ENCODE measurements at places on chromosomes 3 and 15. TPM values are rescaled to one million over a fixed set of nuclear protein-coding genes. Genes with fewer than 3 reads are reported as not detected.

- no peaks in the 10 kb centered on the region for H3K4me1 ChIP-seq
- H3K4me3 ChIP-seq, result no peak overlapping the region
- no peak for DNase-seq
- H3K36me3 ChIP-seq, result peaks cover 10% of the 10 kb centered on the region
Observed at GRCh38 chr15:25771338-25771706, 91.8 kb downstream of the ATP10A start.

Gene DGKG
- not detected for total RNA-seq

GRCh38 chr3:166223120-166223519, 385.9 kb upstream of the BCHE start:
- no peaks in the 10 kb centered on the region for H3K27me3 ChIP-seq
- no peak for DNase-seq
- no peaks in the 10 kb centered on the region for H3K36me3 ChIP-seq
- H3K27ac ChIP-seq, result no peak overlapping the region

Gene GOLGA8K
- total RNA-seq, result 0.19 TPM

Gene KNL1
- 1.7 TPM for total RNA-seq

DNA sequence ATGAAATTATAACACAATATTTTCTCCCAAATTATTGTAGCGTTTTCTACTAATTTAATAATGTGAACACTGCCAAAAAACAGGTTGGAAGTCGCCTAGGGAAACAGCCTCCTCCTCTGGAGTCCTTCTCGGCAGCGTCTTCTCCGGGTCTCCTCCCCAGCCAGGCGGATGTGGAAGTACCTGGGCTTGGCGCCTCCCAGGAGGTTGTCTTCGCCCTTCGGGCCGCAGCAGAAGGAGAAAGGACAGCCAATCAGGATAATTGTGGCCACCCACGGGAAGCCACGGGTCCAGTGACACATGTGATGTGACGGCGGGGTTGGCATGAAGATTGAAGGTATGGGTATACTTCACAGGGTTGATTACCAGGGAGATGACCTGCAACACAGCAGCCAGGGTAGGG, 491.2 kb downstream of the PYDC2 start:
- H3K27me3 ChIP-seq, result no peaks in the 10 kb centered on the region
- H3K27ac ChIP-seq, result no peak overlapping the region
- no peak overlapping the region for H3K4me3 ChIP-seq
- H3K36me3 ChIP-seq, result no peaks in the 10 kb centered on the region
- DNase-seq, result no peak

DNA sequence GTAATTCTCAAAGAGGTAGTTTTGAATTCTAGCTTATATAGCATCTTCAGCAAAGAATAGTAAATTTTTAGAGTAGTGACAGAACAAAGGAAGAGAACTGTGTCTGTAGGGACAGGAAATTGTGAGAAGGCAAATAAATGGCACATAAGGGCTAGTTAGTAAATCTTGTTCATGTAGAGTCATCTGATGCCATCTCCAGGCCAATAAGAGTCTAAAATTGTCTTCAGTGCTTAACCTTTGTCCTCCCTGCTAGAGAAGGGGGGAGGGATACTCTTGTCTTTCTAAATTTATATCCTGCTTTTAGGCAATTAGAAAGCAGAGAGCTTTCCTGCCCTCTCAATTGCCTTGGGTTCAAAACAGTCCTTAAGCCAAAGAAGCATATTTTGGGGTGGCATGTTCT, 87.0 kb upstream of the DNAJC19 start:
- H3K4me3 ChIP-seq, result no peak overlapping the region
- no peaks in the 10 kb centered on the region for H3K4me1 ChIP-seq
- H3K27me3 ChIP-seq, result no peaks in the 10 kb centered on the region

- no peaks in the 10 kb centered on the region for H3K4me1 ChIP-seq
- no peaks in the 10 kb centered on the region for H3K27me3 ChIP-seq
- no peak for DNase-seq
Observed at GRCh38 chr3:180278583-180279188, 241.9 kb upstream of the PEX5L start.

Gene SLC7A14
- not detected for total RNA-seq

DNA sequence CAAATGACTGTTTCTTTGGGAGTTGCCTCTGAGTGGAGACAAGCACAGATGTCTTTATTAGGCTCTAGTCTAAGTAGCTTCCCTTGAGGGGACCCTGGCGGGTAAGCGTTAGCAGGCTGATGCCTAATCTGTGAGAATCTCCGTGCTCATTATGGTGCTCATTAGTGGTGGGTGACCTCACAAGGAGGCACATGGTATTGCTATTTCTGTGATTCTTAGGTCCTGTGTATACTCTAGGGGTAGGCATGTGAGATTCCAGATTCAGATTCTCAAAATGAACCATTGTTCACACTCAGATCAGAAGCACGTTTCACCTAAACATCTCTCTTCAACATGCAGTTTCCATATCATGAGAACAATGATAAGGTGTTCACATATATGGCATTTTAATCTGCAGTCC, 809.7 kb downstream of the NR2F2 start:
- no peaks in the 10 kb centered on the region for H3K4me1 ChIP-seq
- no peak for DNase-seq
- no peaks in the 10 kb centered on the region for H3K36me3 ChIP-seq
- H3K27ac ChIP-seq, result no peak overlapping the region
- no peaks in the 10 kb centered on the region for H3K27me3 ChIP-seq

DNA sequence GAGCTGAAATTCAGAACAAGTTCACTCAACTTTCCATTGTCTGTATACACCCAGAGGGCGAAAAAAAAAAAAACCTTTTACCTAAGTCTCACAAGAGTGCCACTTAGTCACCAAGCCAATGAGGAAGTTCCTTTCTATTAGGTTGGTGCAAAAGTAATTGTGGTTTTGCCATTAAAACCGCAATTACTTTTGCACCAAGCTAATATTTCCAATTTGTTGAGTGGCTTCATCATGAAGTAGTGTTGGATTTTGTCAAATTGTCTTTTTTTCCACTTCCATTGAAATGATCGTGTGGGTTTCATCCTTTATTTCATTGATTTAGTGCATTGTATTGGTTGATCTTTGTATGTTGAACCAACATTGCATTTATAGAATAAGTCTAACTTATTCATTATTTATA, 253.9 kb downstream of the ZIC4 start:
- H3K27ac ChIP-seq, result no peak overlapping the region
- H3K4me1 ChIP-seq, result no peaks in the 10 kb centered on the region
- no peak overlapping the region for H3K4me3 ChIP-seq

- no peaks in the 10 kb centered on the region for H3K27me3 ChIP-seq
- DNase-seq, result no peak
- H3K27ac ChIP-seq, result no peak overlapping the region
- H3K4me3 ChIP-seq, result no peak overlapping the region
Observed at GRCh38 chr3:14393440-14394106, 8.8 kb upstream of the SLC6A6 start.

Gene MAGI1
- total RNA-seq, result 0.23 TPM

Gene CPLX3
- not detected for total RNA-seq

GRCh38 chr3:42702066-42702951, at the start of gene HHATL:
Gene HHATL, minus strand, starts transcription at chr3:42702798. Its CDS starts 1,972 bp downstream, at chr3:42700826.
- H3K27ac ChIP-seq, result no peak within 1 kb of the TSS
- no peaks in the 10 kb centered on the region for H3K4me1 ChIP-seq
- DNase-seq, result no peak
- no peak within 1 kb of the TSS for H3K4me3 ChIP-seq

Gene PLA2G4D
- not detected for total RNA-seq

Gene MRAS
- 0.40 TPM for total RNA-seq

GRCh38 chr3:42519568-42519962, 17.1 kb downstream of the VIPR1 start:
- no peak overlapping the region for H3K4me3 ChIP-seq
- H3K4me1 ChIP-seq, result peaks cover 39% of the 10 kb centered on the region
- no peaks in the 10 kb centered on the region for H3K27me3 ChIP-seq
- DNase-seq, result no peak

DNA sequence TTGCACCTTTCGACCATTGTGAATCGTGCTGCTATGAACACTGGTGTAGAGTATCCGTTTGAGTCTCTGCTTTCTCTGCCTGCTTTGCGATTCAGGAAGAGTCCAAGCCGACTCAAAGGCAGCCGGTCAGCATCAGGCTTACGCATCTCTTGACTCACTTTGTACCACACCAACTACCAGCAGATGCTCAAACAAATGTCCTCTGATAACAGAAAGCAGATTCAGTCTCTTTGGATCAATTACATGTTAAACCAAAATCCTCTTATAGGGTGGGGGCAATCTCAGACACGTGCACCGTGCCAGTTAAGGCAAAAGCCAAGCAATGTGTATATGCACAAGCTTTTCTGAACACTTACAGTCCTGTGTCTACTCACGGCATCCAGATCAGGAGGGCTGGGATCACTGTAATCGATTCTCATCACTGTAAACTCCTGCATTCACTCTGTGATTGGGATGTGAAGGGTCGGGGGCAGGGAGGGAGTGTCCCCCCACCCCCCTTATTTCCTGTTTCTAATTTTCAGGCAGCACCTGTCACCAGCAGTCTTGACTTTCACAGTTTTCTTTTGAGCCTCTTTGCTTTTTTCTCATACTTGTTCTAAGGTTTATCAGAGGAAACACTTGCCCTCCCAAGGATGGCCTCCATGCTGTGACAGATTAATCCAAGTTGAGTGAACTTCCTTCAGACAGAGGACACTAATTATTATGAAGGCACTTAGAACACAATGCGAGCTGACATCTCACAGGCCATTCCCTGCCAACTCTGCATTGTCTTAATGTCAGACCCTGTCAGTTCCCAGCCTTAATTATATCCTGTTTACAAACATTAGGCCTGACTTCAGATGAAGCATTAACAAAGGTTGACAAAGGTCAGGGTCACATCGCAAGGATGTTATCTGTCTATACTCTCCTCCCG, 153.5 kb downstream of the MECOM start:
- H3K4me1 ChIP-seq, result peaks cover 2% of the 10 kb centered on the region
- H3K36me3 ChIP-seq, result no peaks in the 10 kb centered on the region
- H3K4me3 ChIP-seq, result no peak overlapping the region

- no peaks in the 10 kb centered on the region for H3K36me3 ChIP-seq
- H3K4me3 ChIP-seq, result no peak overlapping the region
- peaks cover 12% of the 10 kb centered on the region for H3K4me1 ChIP-seq
- peak; percentile 35 for DNase-seq
- no peak overlapping the region for H3K27ac ChIP-seq
- H3K27me3 ChIP-seq, result no peaks in the 10 kb centered on the region
Observed at GRCh38 chr15:90300988-90301706, 35.7 kb downstream of the NGRN start.

Gene CDV3
- 192 TPM for total RNA-seq

Gene SNX33
- total RNA-seq, result 2.9 TPM

Gene ISLR2
- not detected for total RNA-seq

- H3K4me3 ChIP-seq, result no peak overlapping the region
- DNase-seq, result no peak
- no peak overlapping the region for H3K27ac ChIP-seq
- H3K36me3 ChIP-seq, result no peaks in the 10 kb centered on the region
- H3K4me1 ChIP-seq, result no peaks in the 10 kb centered on the region
- H3K27me3 ChIP-seq, result no peaks in the 10 kb centered on the region
Observed at GRCh38 chr3:111747490-111747889, 111.6 kb upstream of the PHLDB2 start.

Gene ANKRD28
- 39.0 TPM for total RNA-seq

GRCh38 chr3:55662683-55663082, 175.6 kb upstream of the WNT5A start:
- H3K4me1 ChIP-seq, result no peaks in the 10 kb centered on the region
- no peak overlapping the region for H3K4me3 ChIP-seq
- H3K27ac ChIP-seq, result no peak overlapping the region
- DNase-seq, result no peak
- H3K36me3 ChIP-seq, result no peaks in the 10 kb centered on the region

DNA sequence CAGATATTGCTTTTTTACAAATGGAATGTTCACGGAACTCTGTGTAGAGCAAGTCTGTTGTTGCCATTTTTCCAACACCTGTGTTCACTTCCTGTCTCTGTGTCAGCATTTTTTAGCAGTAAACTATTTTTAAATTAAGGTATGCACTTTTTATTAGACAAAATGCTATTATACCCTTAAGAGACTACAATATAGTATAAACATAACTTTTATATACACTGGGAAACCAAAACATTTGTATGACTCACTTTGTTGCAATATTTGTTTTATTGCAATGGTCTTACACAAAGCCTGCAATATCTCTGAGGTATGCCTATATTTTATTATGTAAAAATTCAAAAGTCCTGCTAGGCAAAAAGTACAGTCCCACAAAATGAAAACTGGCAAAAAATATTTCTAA, 39.8 kb upstream of the FGF7 start:
- no peaks in the 10 kb centered on the region for H3K36me3 ChIP-seq
- DNase-seq, result no peak
- no peak overlapping the region for H3K27ac ChIP-seq
- no peaks in the 10 kb centered on the region for H3K27me3 ChIP-seq
- H3K4me3 ChIP-seq, result no peak overlapping the region

Gene TM6SF1
- not detected for total RNA-seq

DNA sequence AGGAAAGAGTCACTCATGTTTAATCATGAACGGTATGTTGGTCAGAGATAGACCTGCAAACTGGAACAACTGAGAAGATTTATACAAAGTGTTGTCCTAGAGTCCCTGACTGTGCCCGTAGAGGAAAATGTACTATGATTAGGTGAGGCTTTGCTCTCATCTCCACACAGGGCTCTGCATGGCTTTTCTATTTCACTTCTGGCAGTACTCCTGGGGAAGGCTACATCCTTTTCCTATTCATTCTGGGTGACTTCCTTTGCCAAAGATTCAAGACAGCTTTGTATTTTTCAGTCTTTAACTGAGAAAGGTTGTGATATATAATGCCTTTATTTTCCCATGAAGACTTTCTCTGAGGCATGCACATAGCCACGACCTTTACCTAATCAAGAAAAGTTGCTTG, 414.7 kb downstream of the ZBTB20 start:
- no peaks in the 10 kb centered on the region for H3K27me3 ChIP-seq
- no peak for DNase-seq
- H3K36me3 ChIP-seq, result no peaks in the 10 kb centered on the region
- H3K27ac ChIP-seq, result no peak overlapping the region
- no peaks in the 10 kb centered on the region for H3K4me1 ChIP-seq

Gene PTH1R
- total RNA-seq, result not detected

GRCh38 chr3:131702146-131702545, 199.4 kb upstream of the MRPL3 start:
- no peak overlapping the region for H3K4me3 ChIP-seq
- no peak for DNase-seq
- H3K27me3 ChIP-seq, result no peaks in the 10 kb centered on the region
- no peak overlapping the region for H3K27ac ChIP-seq
- H3K4me1 ChIP-seq, result no peaks in the 10 kb centered on the region

Gene MEX3B
- 2.8 TPM for total RNA-seq

- DNase-seq, result no peak
- H3K4me1 ChIP-seq, result no peaks in the 10 kb centered on the region
- no peak overlapping the region for H3K4me3 ChIP-seq
- H3K27ac ChIP-seq, result no peak overlapping the region
- H3K36me3 ChIP-seq, result no peaks in the 10 kb centered on the region
Observed at GRCh38 chr3:42706721-42707619, 4.4 kb upstream of the HHATL start.

- H3K27me3 ChIP-seq, result no peaks in the 10 kb centered on the region
- DNase-seq, result no peak
- H3K27ac ChIP-seq, result no peak overlapping the region
- no peaks in the 10 kb centered on the region for H3K4me1 ChIP-seq
- peaks cover 3% of the 10 kb centered on the region for H3K36me3 ChIP-seq
Observed at GRCh38 chr15:76576523-76577279, 240.1 kb downstream of the ISL2 start.

- no peak for DNase-seq
- H3K4me1 ChIP-seq, result no peaks in the 10 kb centered on the region
- H3K27me3 ChIP-seq, result no peaks in the 10 kb centered on the region
- H3K36me3 ChIP-seq, result peaks cover 19% of the 10 kb centered on the region
- no peak overlapping the region for H3K27ac ChIP-seq
- H3K4me3 ChIP-seq, result no peak overlapping the region
Observed at GRCh38 chr15:70077188-70078147, 20.2 kb downstream of the TLE3 start.

Gene KLHDC8B
- total RNA-seq, result 7.3 TPM

Gene TTLL13
- total RNA-seq, result 1.7 TPM

Measured in T-cell (primary cell).